ENCODE measurements at places on chromosomes 12 and 14.

GRCh38 chr14:54338696-54339317 lies 58.0 kb upstream of the CDKN3 start:
- DNase-seq: no peak

- DNase-seq: no peak
Observed at GRCh38 chr12:65611396-65611795, 212.9 kb upstream of the HMGA2 start.

DNA sequence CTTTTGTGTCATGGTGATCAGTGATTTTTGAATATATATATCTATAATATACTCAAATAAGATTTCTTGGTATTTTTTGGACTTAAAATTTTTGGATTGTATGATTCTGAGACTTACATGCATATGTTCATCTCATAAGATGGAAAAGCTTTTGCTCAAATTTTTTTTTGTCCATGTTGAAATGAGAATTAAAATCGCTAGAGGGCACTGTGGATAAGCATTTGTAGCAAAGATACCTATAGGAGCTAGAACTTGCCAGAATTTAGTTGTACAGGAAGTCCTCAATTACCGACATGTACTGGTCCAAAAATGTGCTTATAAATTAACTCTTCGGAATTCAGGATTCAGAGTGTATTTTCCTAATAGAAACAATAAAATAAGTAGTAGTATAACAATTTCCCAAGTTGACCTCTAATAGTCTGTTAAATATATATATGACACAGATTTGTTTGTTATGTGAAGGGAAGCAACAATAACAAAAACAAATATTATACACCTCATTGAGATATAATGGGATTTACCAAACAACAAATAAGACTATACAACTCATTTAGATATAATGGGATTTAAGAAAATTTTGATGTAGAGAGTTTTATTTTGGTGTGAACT lies 179.6 kb downstream of the TMEM117 start:
- peak; percentile 51 for DNase-seq

DNA sequence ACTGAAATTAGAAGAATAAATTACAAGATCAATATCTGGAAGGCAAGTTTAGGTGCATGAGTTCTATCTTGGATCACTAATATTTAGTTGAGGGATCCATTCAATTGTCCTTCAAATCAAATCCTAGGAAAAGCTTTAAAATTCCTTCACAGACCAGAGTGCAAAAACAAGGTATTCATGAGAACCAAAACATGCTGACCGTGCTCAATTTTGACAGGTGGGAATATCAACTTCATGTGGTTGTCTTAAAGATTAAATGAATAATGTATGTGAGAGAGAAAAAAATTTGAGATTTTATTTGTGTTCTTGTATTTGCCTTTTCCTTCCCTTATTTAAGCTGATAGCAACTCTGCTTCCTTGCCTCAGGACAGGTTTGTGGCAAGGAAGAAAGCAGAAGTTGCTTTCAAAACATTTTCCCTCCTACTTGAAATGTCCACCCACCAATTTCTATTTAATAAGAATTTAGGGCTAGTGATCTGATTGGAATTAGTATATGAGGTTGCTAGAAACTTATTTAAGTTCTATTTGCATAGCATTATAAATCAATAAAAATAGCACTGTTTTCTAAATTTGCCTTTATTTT lies 4.9 kb upstream of the PPP1R12A start:
- DNase-seq: no peak

GRCh38 chr12:95805864-95806671 lies 15.5 kb upstream of the NTN4 start:
- peak; percentile 46 for DNase-seq

GRCh38 chr14:25756876-25757275 lies 706.9 kb upstream of the STXBP6 start:
- no peak for DNase-seq

DNA sequence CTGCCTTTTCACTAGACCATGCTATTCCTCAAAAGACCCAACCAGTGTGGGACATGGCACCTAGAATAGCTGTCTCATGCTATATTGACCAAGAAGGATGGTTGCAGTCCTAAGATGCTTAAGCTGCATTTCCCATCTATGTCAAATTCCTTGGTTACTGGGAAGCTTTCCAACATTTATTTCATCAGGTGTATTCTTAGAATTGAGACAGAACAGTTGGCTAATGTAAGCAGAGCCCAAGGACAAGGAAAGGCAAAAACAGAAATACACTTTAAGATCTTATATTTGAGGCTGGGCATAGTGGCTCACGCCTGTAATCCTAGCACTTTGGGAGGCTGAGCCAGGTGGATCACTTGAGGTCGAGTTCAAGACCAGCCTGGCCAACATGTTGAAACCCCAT lies 24.7 kb downstream of the ARG2 start:
- DNase-seq: no peak

- DNase-seq: no peak
Observed at GRCh38 chr12:24996102-24996797, 47.3 kb upstream of the BCAT1 start.

DNA sequence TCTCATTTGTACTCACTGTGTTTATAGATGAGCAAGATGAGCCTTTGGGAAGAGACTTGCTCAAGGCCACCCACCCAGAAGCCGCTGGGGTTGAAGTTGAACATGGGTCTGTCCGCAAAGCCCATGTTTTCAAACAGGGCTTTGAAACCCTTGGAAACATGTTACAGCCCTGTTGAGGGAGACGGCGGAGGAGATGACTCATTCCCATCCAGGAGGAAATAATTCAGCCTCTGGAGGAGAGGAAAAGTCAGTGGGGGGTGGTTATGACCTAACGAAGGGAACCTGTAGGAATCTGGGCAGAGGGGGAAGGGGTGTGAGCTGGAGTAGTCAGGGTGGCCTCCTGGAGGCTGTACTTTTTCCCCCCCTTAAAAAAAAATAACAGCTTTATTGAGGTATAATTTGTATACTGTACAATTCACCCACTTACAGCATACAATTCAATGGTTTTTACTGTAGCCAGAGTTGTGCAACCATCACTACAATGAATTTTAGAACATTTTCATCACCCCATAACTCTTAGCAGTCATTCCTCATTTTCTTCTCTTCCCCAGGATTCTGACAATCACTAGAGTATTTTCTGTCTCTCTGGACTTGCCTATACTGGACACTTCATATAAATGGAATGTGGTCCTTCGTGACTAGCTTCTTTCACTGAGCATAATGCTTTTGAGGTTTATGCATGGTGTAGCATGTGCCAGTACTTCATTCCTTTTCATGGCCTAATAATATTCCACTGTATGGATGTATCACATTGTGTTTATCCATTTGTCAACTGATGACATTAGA lies 1.9 kb upstream of the RIN3 start:
- no peak for DNase-seq

GRCh38 chr12:82651489-82651888 lies 35.2 kb upstream of the TMTC2 start:
- DNase-seq: no peak

DNA sequence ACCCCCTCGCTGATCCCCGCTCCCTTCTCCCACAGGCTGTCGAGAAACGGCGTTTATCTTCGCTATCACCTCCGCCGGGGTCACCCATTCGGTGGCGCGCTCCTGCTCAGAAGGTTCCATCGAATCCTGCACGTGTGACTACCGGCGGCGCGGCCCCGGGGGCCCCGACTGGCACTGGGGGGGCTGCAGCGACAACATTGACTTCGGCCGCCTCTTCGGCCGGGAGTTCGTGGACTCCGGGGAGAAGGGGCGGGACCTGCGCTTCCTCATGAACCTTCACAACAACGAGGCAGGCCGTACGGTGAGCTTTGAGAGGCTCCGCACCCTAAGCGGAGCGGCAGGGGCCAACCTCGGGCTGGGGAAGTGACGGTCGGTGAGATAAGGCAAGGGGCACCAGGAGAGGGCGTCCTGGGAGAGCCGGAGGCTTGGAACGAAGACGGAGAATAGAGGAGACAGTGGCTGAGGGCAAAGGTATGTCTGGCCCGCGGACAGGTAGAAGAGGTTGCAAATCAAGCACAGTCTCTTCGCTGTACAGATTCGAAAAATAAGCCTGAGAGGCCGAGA lies 2.3 kb downstream of the WNT1 start:
- peak; percentile 44 for DNase-seq

All from CD4-positive, alpha-beta T cell treated with Interleukin-12 subunit alpha and Interleukin-12 subunit beta, for 1 hour (primary cell).